ENCODE measurements at places on chromosomes 6 and 20. TPM values are rescaled to one million over a fixed set of nuclear protein-coding genes. Genes with fewer than 3 reads are reported as not detected.

The SDHAF4 gene
- 13.7 TPM for total RNA-seq

The ASCC3 gene
- total RNA-seq: 28.8 TPM

The DAAM2 gene
- total RNA-seq: 0.87 TPM

The SNAI1 gene
- total RNA-seq: 2.0 TPM

DNA sequence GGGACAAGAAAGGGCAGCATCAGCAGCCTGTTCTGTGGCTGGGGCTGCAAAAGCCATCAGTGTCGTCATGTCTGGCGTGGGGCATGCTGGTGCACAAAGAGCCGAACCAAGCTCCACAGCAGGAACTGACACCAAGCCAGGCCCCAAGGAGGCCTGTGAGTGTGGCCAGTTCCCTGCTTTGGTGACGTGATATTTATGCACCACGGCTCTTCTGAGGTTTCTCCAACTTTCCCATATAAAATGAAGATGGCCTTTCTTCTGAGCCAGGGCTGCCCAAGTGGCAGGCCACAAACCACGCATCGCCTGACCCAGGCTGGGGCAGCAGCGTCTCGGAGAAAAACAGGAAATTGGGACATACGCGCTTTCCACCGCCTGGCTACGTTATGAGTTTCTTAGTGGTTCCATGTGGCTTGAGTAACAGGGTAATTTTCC, 109.9 kb downstream of the RIN2 start:
- DNase-seq: no peak

The LSM2 gene
- 157 TPM for total RNA-seq

- DNase-seq: no peak
These were observed 250.7 kb upstream of the FAM83B start for GRCh38 chr6:54595844-54596243.

The PPP2R5D gene
- 94.2 TPM for total RNA-seq

- no peak for DNase-seq
These were observed 32.2 kb upstream of the OSTM1 start for GRCh38 chr6:108106694-108107093.

DNA sequence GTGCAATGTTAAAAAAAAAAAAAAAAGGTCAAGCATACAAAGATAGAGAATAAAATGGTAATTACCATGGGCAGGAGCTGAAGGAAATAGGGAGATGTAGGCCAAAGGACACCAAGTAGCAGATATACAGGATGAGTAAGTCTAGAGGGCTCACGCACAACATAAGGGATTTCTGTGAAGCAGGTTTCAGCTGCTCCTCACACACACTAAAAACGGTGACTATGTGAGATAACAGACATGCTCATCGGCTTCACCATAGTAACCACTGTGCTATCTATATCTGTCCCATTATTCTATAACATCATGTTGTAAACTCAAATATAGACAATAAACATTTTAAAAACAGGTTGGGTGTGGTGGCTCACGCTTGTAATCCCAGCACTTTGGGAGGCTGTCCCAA, 11.6 kb downstream of the SNHG17 start:
- DNase-seq: no peak
